Left kidney (tissue), 8 donors: ENCODE measurements at places on chromosomes 2 and 18. TPM values are rescaled to one million over a fixed set of nuclear protein-coding genes. Genes with fewer than 3 reads are reported as not detected.

- no peak for DNase-seq
These were observed 196.4 kb upstream of the PXDN start for GRCh38 chr2:1940679-1941078.

DNA sequence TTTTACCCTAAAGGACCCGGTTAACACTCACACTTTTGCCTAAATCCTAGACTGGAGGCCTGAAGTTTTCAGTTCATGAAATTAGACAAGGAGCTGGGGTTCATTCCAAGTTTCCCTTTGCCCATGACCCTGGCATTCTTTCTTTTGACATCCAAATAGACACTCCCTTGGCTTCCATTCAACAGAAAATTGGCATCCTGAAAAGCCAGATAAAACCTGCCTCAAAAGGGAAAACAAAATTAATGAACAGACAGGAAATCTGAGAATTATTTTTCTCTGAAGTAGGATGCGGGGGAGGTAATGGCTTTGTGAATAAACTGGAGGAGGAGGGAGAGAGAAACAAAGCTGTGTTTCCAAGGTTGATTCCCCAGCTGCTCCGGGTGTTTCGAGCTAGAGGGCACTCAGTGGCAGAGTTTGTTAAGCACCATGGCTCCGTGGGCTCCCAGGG, 41.0 kb downstream of the SPP2 start:
- DNase-seq, result peak; percentile 49

GRCh38 chr2:235200216-235200615, 248.4 kb downstream of the SH3BP4 start:
- DNase-seq, result no peak

DNA sequence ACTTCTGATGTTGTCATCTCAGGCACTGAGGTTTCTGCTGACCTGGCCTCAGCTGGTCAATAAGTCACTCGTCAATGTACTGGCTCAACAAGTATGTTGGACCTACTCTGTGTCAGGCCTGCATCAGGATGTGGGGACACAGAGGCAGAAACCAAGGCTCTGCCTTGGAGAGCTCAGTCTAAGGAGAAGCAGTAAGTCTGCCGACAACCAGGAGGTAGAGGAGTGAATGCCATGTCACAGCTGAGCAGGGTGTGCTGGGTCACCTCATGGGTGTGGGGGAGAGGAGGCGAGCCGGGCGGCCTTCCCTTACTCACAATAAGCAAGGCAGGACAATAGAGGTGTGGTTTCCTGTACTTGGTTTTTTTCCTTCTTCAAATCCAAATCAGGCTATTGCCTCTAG, 75.8 kb downstream of the COLEC12 start:
- no peak for DNase-seq

DNA sequence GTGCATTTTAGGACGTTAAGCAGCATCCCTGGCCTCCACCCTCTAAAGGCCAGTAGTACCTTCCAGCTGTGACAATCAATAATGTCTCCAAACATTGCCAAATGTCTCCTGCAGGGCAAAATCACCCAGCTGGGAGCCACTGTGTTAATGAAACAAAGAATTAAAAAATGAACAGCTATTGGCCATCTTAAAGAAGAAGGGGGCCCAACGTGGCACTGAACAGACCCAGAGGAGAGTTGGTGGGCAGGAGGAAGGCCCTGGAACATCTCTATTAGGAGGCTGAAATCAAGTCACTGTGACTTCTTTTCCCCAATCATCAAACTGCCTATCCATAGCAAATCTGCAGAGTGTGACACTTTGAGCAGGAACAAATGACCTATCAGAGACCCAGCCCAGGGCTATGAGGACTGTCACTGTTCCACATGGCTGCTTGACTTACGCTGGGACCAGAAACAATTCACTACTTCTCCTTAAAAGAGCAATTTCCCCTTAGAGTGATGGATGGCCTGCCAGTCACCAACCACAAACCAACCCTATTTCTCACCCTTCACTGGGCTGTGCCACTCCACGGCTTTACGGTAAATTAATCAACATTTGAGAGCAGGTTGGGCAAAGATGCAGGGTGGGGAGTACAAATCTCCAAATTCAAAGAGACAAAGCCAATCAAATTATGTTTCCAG, 35.2 kb upstream of the TEX51 start:
- no peak for DNase-seq

DNA sequence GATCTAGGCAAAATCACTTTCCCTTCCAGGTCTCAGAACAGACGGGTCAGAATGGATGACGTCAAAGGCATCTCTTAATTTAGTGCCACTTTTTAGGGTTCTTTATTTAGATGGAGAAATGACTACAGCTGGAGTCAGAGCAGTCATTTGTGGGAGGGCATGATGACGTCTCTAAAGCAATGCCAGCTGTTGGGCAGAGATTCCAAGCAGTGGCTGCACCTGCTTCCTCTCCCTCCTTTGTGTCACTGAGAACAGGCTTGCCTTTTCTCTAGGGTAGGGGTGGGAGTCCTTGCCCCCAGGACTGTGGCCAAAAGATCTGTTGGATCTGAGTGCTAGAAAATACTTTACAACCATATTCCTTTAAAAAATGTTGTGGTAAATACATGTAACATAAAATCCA, 28.7 kb upstream of the SKOR2 start:
- DNase-seq, result no peak

- no peak for DNase-seq
These were observed 92.6 kb downstream of the CD8B2 start for GRCh38 chr2:106579750-106580197.

GRCh38 chr18:32530947-32531651, 60.4 kb upstream of the GAREM1 start:
- DNase-seq, result no peak

GRCh38 chr2:239937866-239938640, 87.1 kb downstream of the NDUFA10 start:
- DNase-seq, result no peak

LCT gene
- 0.03 TPM for polyA plus RNA-seq
